ENCODE measurements at places on chromosomes 7 and 10.

GRCh38 chr10:110456046-110456445 is 41.7 kb upstream of the DUSP5 start:
- no peak for DNase-seq

GRCh38 chr7:96380111-96380512 is 58.2 kb upstream of the SLC25A13 start:
- DNase-seq, result no peak

DNA sequence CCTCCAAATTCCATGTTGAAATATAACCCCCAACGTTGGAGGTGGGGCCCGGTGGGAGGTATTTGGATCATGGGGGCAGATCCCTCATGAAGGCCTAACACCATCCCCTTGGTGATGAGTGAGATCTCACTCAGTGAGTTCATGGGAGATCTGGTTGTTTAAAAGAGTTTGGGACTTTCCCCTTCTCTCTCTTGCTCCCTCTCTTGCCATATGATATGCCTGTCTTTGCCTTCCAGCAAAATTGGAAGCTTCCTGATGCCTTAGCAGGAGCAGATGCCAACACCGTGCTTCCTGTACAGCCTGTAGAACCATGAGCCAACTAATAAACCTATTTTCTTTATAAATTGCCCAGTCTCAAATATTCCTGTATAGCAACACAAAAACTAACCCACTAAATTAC is 55.7 kb upstream of the CDK1 start:
- no peak for DNase-seq

DNA sequence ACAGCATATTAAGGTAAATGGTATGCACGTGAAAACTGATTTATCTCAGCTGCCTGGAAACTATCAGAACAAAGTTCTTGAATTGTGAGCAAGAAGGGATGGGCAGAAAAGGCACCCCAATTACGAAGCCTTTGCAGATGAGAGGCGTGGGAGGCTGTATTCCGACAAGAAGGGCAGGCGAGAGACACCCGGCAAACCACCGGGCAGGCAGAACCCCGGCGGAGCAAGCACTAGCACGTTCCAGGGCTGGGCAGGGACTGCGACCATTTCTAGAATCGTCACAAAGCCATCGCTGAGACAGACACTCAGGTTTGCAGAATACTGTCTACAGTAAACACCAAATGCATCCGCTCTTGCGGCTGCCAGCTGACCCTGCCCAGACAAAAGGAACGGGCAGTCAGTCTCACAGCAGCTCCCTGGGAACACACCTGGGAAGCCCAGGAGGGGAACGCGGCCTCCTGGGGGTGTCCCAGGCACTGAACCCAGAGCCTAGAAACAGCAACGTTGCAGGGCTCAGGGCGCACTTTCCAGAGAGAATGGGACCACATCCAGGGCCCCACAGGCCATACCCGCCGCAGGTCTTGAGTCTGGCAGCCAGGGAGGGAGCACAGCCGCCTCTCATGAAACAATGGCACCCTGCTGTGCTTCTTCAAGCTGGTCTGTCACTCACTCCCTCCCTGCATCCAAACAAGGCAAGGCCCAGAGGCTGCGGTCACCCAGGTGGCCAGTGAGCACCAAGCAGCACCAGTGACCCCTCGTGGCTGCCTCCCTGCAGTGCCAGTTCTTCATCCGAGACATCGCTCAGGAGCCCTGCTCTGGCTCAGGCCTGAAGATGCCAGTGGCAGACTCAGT is 261.9 kb downstream of the PTPRN2 start:
- no peak for DNase-seq
